ENCODE measurements at places on chromosomes 2 and 18.

- DNase-seq, result peak; percentile 97
Observed at GRCh38 chr18:61606759-61607158, 273.5 kb downstream of the CDH20 start.

DNA sequence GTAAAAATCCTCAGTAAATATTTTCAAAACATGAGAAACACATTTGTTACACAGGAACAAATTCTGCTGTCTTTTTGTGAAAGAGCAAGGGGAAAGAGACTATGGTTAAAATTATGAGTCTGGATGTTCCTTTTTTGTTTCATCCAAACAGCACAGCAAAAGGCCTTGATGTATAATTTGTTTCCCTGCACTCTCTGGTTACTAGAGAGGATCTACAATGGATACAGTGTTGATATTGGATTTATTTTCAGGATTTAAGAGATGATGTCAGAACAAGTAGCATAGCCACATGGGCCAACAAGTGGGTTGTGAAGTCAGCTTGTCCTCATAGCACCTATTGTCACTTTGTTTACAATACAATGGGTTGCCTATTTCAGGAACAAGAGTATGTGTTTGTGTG is 11.3 kb upstream of the ERBB4 start:
- no peak for DNase-seq

DNA sequence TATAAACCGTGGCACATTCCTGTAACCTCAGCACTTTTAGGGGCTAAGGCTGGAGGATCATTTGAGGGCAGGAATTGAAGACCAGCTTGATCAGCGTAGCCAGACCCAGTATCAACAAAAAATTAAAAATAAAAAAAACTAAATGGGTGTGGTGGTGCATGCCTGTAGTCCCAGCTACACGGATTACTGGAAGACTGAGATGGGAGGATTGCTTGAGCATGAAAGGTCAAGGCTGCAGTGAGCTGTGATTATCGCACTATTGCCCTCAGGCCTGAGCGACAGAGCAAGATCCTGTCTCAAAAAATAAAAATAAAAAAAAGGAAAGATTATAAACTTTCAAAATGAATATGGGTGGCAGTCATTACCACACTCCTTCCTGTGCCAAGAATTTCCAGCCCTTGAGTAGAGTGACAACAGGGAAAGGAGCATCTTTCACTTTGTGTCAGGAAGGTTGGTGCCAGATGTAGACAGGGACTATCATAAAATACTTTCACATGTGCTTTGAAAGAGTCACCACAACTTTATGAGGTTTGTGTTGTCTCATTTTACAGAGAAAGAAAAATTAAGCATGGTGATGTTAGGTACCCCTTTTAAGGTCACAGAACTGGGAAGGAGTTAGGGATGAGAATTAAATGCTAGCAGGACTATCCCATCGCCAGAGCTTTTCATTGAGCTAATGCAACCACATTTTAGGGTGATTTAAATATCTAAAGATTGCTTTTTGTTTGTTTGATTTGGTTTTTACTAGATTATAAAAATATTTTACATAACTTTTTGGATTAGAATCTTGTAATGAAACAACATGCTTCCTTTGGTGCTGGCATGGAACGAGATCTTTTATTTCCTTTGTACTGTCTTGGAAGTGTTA is 1617.4 kb upstream of the ACVR2A start:
- no peak for DNase-seq

- no peak for DNase-seq
Observed at GRCh38 chr2:63059793-63060471, 9.3 kb downstream of the OTX1 start.

DNA sequence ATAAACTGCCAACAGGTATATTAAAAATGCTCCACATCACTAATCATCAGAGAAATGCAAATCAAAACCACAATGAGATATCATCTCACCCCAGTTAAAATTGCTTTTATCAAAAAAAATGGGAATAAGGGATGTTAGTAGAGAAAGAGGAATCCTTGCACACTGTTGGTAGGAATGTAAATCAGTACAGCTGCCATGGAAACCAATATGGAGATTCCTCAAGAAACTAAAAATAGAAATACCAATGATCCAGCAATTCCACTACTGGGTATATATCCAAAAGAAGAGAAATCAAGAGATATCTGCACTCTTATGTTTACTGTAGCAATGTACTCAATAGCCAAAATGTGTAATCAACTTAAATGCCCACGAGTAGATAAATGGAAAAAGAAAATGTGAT is 40.6 kb downstream of the ZRANB3 start:
- DNase-seq, result peak; percentile 58

- peak; percentile 72 for DNase-seq
Observed at GRCh38 chr2:164792316-164793170, 49.1 kb downstream of the COBLL1 start.

GRCh38 chr2:165586019-165586418 is 116.5 kb downstream of the CSRNP3 start:
- no peak for DNase-seq

DNA sequence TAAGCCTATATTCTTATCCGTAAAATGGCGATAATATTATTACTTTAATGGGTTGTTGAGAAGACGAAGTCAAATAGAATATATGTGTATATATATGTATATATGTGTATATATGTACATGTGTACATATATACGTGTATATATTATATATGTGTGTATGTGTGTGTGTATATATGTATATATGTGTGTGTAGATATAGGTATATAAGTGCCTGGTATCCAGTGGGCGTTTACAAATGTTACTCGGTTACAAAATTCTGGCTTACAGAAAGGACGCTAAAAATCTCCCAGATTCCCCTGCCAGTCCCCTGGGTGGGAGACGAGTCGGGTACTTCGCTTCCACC is 295 bp upstream of the MTX2 start:
- DNase-seq, result no peak

DNA sequence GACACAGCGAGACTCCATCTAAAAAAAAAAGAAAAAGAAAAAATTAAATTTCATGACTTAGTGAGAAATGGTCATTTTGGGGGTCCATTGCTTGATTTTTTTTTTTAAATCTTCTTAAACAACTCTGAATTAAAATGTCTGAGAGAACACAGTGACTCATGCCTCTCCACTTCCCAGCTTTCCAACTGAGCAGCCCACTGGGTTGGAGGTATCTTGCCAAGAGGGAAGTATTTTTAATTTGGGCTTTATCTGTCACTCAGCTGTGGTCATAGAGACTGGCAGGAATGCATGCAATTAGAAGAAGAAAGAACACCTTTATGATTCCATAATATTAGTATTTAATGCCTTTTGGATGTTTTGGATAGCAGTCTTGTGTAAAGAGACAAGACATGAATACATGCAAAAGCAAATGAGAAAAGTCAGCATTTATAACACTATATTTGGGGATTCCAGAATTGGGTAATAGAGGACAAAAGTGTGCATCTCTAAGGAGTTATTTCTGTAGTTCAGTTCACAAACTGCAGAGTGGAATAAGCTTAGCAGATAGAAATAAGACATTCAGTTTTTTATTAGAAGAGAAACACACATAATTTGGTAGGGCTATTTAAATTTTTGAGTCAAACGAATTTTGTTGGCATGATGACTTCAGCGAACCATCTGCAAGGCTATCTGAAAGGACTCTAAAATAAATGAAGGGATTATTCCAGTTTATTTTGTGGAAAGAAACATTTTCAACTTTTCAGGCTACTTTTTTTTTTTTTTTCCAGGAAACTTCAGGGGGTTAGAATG is 254.8 kb downstream of the TGIF1 start:
- DNase-seq, result peak; percentile 31

- DNase-seq, result no peak
Observed at GRCh38 chr2:11278219-11278618, 66.2 kb downstream of the ROCK2 start.

DNA sequence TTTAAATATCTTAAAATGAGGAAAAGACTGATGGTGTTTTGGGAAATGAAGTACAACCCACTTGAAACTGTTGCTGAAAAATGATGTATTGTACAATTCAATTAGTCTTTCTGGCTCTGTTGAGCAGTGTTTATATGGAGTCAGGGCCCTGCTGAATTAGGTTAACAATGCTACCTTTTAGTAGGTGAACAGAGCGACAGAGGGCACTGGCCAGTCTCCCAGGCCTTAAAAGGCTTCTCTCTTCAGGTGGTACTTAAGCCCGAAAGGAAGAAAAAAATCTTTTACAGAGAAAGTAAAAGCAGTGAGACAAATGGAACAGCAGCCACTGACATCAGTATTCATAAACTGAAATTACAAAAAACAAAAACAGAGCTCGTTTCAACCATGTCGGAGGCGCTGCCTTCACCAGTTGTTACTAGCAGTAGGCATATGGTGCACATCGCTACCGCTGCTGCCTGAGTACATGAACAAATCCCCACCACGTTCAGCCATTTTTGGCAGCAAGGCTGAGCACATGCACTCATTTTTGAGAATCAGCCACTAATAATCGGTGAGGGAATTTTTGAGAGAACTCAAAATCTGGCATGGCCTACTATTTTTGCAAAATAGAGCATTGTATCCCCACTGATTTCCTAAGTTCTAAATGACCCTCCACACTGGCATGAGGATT is 91.8 kb downstream of the PLEKHM3 start:
- no peak for DNase-seq

GRCh38 chr18:13566941-13567746 is 159.2 kb downstream of the FAM210A start:
- DNase-seq, result no peak

DNA sequence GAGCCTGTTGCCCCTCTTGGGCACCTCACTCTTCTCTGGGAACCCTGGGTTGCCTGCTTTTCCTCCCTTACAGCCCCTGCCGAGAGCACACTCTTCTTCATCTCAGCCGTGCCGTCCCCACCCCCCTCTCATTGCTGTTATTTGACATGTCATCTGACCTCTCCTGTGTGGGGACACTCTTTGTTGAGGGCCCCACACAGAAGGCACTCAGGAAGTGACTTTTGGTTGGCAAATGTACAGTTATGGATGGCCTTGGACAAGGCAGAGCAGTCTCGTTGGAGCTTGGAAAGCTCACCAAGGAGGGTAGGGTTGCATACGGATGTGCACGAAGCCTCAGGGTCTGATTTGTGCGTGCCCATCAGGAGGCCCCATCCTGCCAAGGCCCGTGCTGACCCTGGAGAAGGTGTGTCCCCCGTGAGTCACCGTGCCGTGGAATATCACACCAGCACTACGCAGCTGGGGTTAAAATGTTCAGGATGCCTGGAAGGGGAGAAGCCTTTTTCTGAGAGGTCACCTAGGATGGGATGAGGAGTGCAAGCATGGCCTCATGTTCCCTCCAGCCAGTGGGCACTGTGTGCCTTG is 93.9 kb downstream of the CTIF start:
- DNase-seq, result no peak

DNA sequence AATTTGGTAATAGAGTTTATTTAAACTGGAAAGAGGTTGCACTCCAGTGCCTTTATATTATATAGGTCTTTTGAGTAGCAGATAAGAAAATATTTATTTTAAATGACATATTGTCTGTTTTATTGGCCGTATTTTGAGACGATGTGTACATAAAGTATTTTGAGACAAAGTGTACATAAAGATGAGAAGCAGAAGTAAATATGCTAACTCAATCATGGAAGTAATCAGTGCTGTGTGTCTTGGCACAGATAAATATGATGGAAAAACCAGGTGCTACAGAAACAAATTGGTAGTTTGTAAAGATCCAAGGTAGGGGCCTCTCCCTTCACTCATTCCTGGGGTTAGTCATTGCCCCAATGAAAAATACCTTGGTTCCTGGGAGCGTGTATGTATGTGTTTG is 382.9 kb downstream of the DSEL start:
- DNase-seq, result no peak

DNA sequence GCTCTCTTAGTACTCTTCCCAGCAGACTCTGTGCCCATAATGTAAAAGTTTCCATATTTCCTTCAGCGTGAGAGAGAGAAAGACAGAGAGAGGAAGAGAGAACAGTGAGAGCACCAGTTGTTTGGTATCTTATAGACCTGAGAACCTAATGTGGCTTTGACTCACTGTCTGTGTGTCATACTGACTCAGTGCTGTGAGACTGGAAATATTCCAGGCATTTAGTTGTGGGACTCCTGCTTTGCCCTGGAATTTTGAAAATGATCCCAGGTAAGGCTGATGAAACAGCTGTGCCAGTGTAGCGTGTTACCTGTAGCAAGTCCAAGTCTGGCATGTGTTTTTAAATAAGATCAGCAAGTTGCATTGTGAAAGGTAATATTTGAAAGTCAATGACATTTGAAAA is 87.9 kb upstream of the KCNH7 start:
- peak; percentile 70 for DNase-seq
